Psoas muscle (tissue), 8 donors: ENCODE measurements at places on chromosomes 16 and 17. TPM values are rescaled to one million over a fixed set of nuclear protein-coding genes. Genes with fewer than 3 reads are reported as not detected.

C17orf75 gene
- 8.9 TPM for total RNA-seq

KRTAP4-6 gene
- not detected for total RNA-seq

AANAT gene
- not detected for total RNA-seq

HAS3 gene
- total RNA-seq = 0.40 TPM

ABCC1 gene
- total RNA-seq = 34.5 TPM

P2RX1 gene
- 0.94 TPM for total RNA-seq

TPSG1 gene
- not detected for total RNA-seq

MAP3K14 gene
- total RNA-seq = 36.2 TPM

AKTIP gene
- total RNA-seq = 65.2 TPM

CD19 gene
- 0.12 TPM for total RNA-seq

CD300LB gene
- not detected for total RNA-seq

UMOD gene
- not detected for total RNA-seq

TUBB3 gene
- total RNA-seq = not detected

SLC35G6 gene
- not detected for total RNA-seq

USP43 gene
- total RNA-seq = 0.06 TPM

TADA2A gene
- 23.7 TPM for total RNA-seq

TMEM220 gene
- 8.4 TPM for total RNA-seq

KRTAP4-1 gene
- total RNA-seq = not detected

KRTAP9-4 gene
- not detected for total RNA-seq

NAGS gene
- not detected for total RNA-seq

BIRC5 gene
- 0.34 TPM for total RNA-seq

GH2 gene
- not detected for total RNA-seq

RHBDL3 gene
- total RNA-seq = 0.19 TPM

LHX1 gene
- not detected for total RNA-seq

EFNB3 gene
- 0.37 TPM for total RNA-seq

G6PC1 gene
- not detected for total RNA-seq

C17orf50 gene
- total RNA-seq = not detected

CCL16 gene
- not detected for total RNA-seq

ITGAL gene
- 3.0 TPM for total RNA-seq

SLC5A11 gene
- not detected for total RNA-seq

TBC1D3L gene
- total RNA-seq = 7.9 TPM

HOXB9 gene
- not detected for total RNA-seq

ATAD5 gene
- total RNA-seq = 0.29 TPM

SLFN14 gene
- not detected for total RNA-seq

NPIPB9 gene
- total RNA-seq = 1.2 TPM

RDM1 gene
- total RNA-seq = not detected

SEPTIN1 gene
- 1.1 TPM for total RNA-seq

STX8 gene
- 54.6 TPM for total RNA-seq

KRTAP2-3 gene
- total RNA-seq = not detected

CDRT4 gene
- 2.0 TPM for total RNA-seq

HID1 gene
- 1.7 TPM for total RNA-seq

CASKIN1 gene
- 1.0 TPM for total RNA-seq

RASD1 gene
- total RNA-seq = 62.9 TPM

NAGLU gene
- 10.4 TPM for total RNA-seq

PMP22 gene
- 216 TPM for total RNA-seq

LITAFD gene
- total RNA-seq = not detected

BAIAP3 gene
- 3.5 TPM for total RNA-seq

CHD9 gene
- total RNA-seq = 36.4 TPM

SPATA22 gene
- 0.54 TPM for total RNA-seq
